ENCODE measurements at places on chromosomes 13 and 19. TPM values are rescaled to one million over a fixed set of nuclear protein-coding genes. Genes with fewer than 3 reads are reported as not detected.

The SPC24 gene
- total RNA-seq: 30.3 TPM

The KIR2DL3 gene
- not detected for total RNA-seq

GRCh38 chr13:95380468-95381211 lies 79.4 kb upstream of the ABCC4 start:
- peaks cover 5% of the 10 kb centered on the region for H3K27me3 ChIP-seq
- H3K4me3 ChIP-seq: no peak overlapping the region
- H3K36me3 ChIP-seq: no peaks in the 10 kb centered on the region
- H3K4me1 ChIP-seq: no peaks in the 10 kb centered on the region
- DNase-seq: peak; percentile 42
- no peak overlapping the region for H3K27ac ChIP-seq

The ICAM4 gene
- total RNA-seq: 1.0 TPM

- H3K36me3 ChIP-seq: no peaks in the 10 kb centered on the region
- no peaks in the 10 kb centered on the region for H3K4me1 ChIP-seq
- no peak overlapping the region for H3K4me3 ChIP-seq
- no peak overlapping the region for H3K27ac ChIP-seq
- no peaks in the 10 kb centered on the region for H3K27me3 ChIP-seq
Observed at GRCh38 chr19:11166281-11167142, 10.9 kb upstream of the SPC24 start.

The C1QTNF9 gene
- not detected for total RNA-seq

The FARP1 gene
- total RNA-seq: 0.42 TPM

GRCh38 chr13:106299621-106300020 lies 235.8 kb downstream of the EFNB2 start:
- H3K36me3 ChIP-seq: no peaks in the 10 kb centered on the region
- no peak overlapping the region for H3K27ac ChIP-seq
- H3K27me3 ChIP-seq: no peaks in the 10 kb centered on the region
- DNase-seq: no peak
- H3K4me1 ChIP-seq: no peaks in the 10 kb centered on the region

The OR7A5 gene
- total RNA-seq: not detected

DNA sequence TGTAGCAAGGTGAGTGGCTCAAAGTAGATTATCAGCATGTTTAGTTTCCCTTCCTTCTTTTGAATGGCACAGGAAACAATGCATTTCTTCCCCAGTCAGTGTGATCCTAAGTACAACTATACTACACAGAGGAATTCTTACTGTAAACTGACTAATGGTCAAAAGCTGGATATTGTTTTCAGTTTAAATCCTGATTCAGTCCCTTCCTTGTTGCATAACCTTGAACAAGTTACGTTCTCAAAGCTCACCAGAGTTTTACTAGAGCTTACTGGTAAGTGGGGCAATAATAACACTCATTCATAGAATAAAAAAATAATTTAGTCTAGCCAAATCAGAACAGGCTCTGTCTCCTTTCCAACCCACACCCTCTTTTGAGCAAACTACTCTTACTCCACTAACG lies 180.1 kb downstream of the POSTN start:
- no peak for DNase-seq
- H3K4me1 ChIP-seq: no peaks in the 10 kb centered on the region
- H3K36me3 ChIP-seq: no peaks in the 10 kb centered on the region
- H3K27ac ChIP-seq: no peak overlapping the region
- H3K27me3 ChIP-seq: no peaks in the 10 kb centered on the region

GRCh38 chr19:13887517-13887916 lies 10.6 kb downstream of the NANOS3 start:
- H3K36me3 ChIP-seq: no peaks in the 10 kb centered on the region
- no peak overlapping the region for H3K4me3 ChIP-seq
- H3K27ac ChIP-seq: no peak overlapping the region
- peaks cover 4% of the 10 kb centered on the region for H3K4me1 ChIP-seq
- no peak for DNase-seq
- peaks cover 4% of the 10 kb centered on the region for H3K27me3 ChIP-seq

The PRSS57 gene
- not detected for total RNA-seq

The PIH1D1 gene
- 126 TPM for total RNA-seq

DNA sequence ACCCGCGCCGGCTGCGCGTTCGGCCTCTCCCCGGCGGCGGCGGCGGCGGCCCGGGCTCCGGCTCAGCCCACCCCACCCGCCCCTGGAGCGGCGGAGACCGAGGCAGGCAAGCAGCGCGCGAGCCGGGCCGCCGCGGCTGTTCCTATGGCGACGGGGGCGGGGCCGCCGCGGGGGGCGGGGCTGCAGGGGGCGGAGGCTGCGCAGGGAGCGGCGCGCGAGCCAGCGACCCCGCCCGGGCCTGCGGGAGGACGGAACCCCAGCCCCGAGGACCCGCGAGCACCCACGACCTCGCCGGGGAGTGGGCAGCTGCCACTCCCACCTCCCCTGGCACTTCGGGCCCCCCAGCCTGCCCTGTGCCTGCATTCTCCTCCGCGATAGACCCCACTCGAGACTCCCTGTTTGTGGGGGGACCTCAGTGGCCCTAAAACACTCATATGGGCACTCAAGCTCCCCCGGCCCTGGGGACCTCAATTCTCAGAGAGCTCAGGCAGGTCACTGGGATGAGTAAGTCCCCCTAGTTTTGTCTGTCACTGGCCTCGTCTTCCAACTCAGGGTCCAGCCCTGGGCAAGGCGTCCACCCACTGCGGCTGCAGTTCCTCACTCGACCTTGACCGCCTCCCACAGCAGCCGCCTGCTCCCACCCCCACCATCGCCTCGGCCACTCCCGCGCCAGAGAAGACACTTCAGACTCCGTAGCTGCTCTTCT lies at the start of gene CTXN1:
Gene CTXN1 (minus strand): TSS at position 115 of the 706 bp plus-strand sequence. CDS start 597 bp downstream, outside the sequence.
- H3K36me3 ChIP-seq: peaks cover 5% of the 10 kb centered on the region
- peaks cover 4% of the 10 kb centered on the region for H3K27me3 ChIP-seq
- peak; percentile 70 for DNase-seq
- H3K27ac ChIP-seq: peak within 1 kb of the TSS; percentile 78
- peak within 1 kb of the TSS; percentile 81 for H3K4me3 ChIP-seq

The ACER1 gene
- 0.24 TPM for total RNA-seq

DNA sequence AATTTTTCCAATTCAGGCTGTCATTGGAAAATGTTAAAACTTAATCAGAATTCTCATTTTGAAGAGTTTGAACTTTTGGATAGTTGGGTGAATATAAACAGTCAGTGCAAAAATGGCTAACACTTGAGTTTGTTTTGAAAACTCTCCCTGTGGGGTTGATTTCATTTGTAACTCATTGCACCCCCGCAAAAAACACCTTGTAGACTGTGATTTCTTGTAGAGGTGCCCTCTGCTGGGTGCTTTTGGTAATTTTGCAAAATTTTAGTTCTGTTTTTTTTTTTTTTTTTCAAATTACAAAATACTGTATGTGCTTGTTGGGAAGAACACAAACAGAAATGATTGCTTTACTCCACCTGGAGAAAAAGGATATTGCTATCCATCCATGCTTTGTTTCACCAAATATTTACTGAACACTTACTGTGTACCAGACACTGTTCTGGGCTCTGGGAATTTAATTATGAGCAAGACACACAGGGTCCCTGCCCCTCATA lies 28.2 kb upstream of the GPI start:
- H3K36me3 ChIP-seq: peaks cover 34% of the 10 kb centered on the region
- DNase-seq: peak; percentile 14

The PEAK3 gene
- total RNA-seq: 0.16 TPM

DNA sequence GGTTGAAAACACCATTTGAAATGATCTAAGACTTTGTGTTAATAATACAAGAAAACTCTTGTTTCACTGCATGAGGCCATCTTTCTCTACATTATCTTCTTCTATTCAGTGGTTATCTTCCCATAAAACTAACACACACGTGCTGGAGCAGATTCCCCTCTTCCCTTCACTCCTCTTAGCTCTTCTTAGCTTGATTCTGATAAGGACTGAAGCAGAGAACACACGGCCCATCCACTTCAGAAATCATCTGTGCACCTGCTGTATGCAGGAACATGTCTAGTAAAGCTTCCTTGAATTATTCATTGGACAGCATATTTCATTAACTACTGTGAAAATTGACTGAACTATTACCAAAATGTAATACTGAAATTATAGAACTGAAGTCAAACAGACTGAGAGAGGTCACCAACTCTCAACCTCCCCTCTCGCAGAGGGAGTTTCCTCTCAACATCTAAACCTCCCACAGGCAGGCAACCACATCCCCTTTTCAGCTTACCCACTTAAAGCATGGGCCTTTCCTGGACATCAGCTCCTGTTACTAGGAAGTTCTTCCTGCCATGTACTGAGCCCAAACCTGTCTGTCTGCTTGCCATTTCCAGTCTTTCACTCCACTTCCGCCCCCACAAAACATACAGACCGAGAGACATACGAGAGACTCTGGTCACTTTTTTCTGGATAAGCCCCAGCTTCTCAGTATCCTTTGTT lies 113.9 kb downstream of the CRYL1 start:
- H3K27ac ChIP-seq: peak overlapping the region; percentile 90
- peak; percentile 46 for DNase-seq
- peaks cover 33% of the 10 kb centered on the region for H3K4me1 ChIP-seq
- H3K36me3 ChIP-seq: peaks cover 9% of the 10 kb centered on the region
- H3K27me3 ChIP-seq: peaks cover 4% of the 10 kb centered on the region
- peak overlapping the region; percentile 61 for H3K4me3 ChIP-seq

- H3K36me3 ChIP-seq: no peaks in the 10 kb centered on the region
- H3K4me3 ChIP-seq: no peak overlapping the region
- H3K27me3 ChIP-seq: no peaks in the 10 kb centered on the region
- no peak overlapping the region for H3K27ac ChIP-seq
- no peak for DNase-seq
- peaks cover 13% of the 10 kb centered on the region for H3K4me1 ChIP-seq
Observed at GRCh38 chr13:74040200-74040599, 94.0 kb downstream of the KLF12 start.

GRCh38 chr13:82294226-82294625 lies 1588.0 kb downstream of the SLITRK1 start:
- H3K27ac ChIP-seq: no peak overlapping the region
- no peak for DNase-seq
- no peaks in the 10 kb centered on the region for H3K4me1 ChIP-seq
- no peaks in the 10 kb centered on the region for H3K27me3 ChIP-seq

The NFILZ gene
- total RNA-seq: not detected

The IL27RA gene
- total RNA-seq: 84.9 TPM

DNA sequence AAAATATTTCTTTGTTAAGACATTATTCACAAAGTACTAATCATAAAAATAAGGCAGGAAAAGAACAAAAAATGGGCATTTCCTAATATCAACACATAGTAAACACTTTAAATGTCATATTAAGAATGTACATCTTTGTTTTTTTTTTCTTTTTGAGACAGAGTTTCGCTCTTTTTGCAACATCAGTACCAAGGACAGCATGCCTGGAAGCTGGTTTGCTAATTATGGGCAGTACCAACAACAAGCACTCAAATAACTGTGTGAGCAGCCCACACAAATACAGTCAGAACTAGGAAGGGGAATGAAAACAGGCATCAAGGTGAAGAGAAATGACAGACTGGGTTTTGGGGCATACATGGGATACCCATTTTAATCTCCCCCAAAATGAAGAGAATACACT lies 788.0 kb upstream of the SLITRK1 start:
- no peak overlapping the region for H3K27ac ChIP-seq
- H3K36me3 ChIP-seq: no peaks in the 10 kb centered on the region

The SHANK1 gene
- not detected for total RNA-seq

The EFNA2 gene
- total RNA-seq: not detected

DNA sequence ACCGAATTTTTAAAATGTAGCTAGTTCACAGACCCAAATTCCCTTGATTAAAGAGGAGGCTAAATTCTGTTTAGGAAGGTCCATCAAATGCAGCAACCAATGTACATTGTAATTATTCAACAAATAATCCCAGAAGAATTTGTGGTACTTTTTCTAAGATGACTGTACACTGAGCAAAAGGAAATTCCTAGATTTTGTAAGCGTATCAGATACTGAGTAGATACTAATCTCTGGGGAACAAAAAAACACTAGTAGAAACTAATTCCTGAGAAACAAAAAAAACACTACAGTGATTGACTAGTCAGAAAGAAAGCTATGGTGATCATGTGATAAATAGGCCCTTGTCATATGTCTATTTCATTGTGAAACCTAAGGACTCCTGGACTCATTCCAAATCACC lies 246.1 kb downstream of the PCDH17 start:
- no peak for DNase-seq
- H3K4me1 ChIP-seq: no peaks in the 10 kb centered on the region

GRCh38 chr19:40416918-40417642 lies 3.9 kb upstream of the PRX start:
- H3K4me1 ChIP-seq: peaks cover 20% of the 10 kb centered on the region
- H3K27me3 ChIP-seq: peaks cover 3% of the 10 kb centered on the region
- DNase-seq: no peak

DNA sequence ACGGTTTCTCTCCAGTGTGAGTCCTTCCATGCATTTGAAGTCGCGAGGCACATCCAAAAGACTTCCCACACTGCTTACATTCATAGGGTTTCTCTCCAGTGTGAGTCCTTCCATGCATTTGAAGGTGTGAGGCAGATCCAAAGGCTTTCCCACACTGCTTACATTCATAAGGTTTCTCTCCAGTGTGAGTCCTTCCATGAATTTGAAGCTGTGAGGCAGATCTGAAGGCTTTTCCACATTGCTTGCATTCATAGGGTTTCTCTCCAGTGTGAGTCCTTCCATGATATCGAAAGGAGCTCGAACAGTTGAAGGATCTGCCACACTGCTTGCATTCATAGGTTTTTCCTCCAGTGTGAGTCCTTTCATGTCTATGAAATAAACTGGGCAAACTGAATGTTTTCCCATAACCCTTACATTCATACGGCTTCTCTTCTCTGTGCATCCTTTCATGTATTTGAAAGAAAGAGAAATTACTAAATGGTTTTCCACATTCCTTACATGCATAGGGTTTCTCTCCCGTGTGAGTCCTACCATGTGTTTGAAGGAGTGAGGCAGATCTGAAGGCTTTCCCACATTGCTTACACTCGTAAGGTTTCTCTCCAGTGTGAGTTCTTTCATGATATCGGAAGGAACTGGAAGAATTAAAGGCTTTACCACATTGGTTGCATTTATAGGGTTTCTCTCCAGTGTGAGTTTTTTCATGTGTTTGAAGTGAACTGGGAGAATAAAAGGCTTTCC lies 20.3 kb downstream of the ZNF433 start:
- no peaks in the 10 kb centered on the region for H3K4me1 ChIP-seq
- H3K27ac ChIP-seq: no peak overlapping the region
- no peak overlapping the region for H3K4me3 ChIP-seq
- no peaks in the 10 kb centered on the region for H3K27me3 ChIP-seq
- H3K36me3 ChIP-seq: peaks cover 41% of the 10 kb centered on the region

- H3K4me1 ChIP-seq: no peaks in the 10 kb centered on the region
- no peak for DNase-seq
- H3K27ac ChIP-seq: no peak overlapping the region
- no peak overlapping the region for H3K4me3 ChIP-seq
Observed at GRCh38 chr13:32212421-32212820, 102.7 kb downstream of the ZAR1L start.

DNA sequence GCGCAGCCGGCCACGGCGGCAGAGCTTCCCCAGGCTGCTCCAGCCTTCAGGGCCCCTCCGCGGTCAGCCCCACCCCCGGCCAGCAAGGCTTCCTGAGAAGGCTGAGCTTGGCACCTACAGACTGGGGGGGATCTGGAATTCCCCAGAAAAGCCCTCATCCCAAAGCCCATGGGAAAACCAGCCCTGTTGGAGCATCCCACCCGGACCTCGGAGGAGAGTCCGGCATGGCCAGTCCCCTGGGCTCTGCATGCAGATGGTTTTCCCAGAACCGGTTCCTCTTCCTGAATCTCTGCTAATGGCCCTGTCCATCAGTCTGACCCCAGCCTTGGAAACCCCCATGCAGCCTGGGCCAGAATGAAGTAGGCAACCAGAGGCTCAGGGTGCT lies 10.3 kb downstream of the RASA3 start:
- H3K27me3 ChIP-seq: no peaks in the 10 kb centered on the region
- no peak overlapping the region for H3K4me3 ChIP-seq
- peaks cover 63% of the 10 kb centered on the region for H3K4me1 ChIP-seq
- H3K36me3 ChIP-seq: peaks cover 28% of the 10 kb centered on the region
- no peak overlapping the region for H3K27ac ChIP-seq

The EDNRB gene
- not detected for total RNA-seq

The ZNF699 gene
- total RNA-seq: 4.7 TPM

The C5AR2 gene
- not detected for total RNA-seq

All from activated T-helper 1 cell treated with anti-CD3 and anti-CD28 coated beads, Interleukin-12 subunit alpha, Interleukin-12 subunit beta, Interleukin-2, Interleukin-4 antibody, amounts not matched to agents 30 ng/mL and 10 ng/mL and 1 ng/mL, durations not matched to agents 14 hours and 24 hours and 36 hours (primary cell).